ENCODE measurements at places on chromosomes 7 and 10. TPM values are rescaled to one million over a fixed set of nuclear protein-coding genes. Genes with fewer than 3 reads are reported as not detected.

Gene COA1
- 73.7 TPM for total RNA-seq

Gene SCRN1
- total RNA-seq = 168 TPM

Gene ANKRD22
- not detected for total RNA-seq

Gene ENTPD7
- total RNA-seq = 11.0 TPM

Gene ACBD7
- total RNA-seq = 1.5 TPM

Gene C10orf53
- total RNA-seq = 0.25 TPM

Gene CCL24
- not detected for total RNA-seq

Gene NKX2-3
- total RNA-seq = not detected

Gene LRRC4
- 60.0 TPM for total RNA-seq

DNA sequence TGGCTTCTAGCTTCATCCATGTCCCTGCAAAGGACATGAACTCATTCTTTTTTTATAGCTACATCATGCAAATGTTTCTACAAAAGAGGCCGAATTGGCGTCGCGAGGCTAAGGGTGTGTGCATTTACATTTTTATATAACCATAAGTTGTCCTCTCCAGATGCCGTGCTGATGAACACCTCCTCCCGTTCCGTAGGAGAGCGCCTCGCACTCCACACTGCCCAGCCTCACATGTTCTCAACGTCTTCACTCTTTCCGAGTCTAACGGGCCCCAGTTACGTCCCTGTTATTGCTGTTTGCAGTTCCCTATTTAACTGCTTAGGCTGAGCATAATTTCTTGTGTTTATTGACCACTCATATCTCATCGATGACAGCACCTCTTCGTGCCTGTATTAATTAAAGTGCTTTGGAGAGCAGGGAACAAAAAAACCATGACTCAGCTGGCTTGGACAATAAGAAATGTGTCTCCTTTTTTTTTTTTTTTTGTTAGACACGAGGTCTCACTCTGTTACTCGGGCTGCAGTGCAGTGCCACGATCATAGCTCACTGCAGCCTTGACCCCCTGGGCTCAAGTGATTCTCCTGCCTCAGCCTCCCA is 113.5 kb upstream of the SDK1 start:
- DNase-seq = no peak

DNA sequence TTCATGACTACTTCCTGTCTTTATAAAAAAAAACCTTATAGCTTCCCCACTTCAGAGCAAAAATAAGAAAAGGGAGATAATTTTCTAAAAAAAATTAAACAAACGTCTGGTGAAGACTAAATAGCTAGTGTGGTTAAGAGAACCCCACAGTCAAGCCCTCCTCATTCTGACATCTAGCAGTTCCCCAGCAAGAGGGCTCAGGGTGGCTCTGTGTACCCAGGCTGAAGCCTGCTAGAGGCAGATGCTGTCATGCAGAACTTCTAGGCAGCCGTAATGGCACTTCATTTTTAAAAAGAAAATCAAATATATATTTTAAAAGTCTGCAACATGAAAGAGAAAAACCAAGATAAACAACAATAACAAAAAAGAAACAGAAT is 223.1 kb upstream of the KLF14 start:
- DNase-seq = no peak

- no peak for DNase-seq
Measured at GRCh38 chr7:84665339-84665738, 470.8 kb upstream of the SEMA3A start.

DNA sequence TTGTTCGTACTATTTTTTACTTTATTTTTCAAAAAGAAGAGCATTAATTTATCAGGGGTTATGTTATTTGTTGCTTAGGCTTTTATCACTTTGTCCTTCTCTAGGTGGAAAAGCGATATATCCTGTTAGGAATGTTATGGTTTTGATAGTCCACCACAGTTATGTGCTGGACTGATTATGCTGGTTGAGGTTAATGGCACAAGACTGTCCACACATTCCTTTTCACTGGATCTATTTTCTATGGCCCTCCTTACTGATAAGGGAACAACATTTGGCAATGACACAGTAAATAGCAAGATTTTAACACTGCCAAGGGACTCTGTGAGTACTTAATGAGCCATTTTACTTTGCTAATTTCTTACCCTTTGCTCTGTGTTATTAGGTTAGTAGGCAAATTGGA is 1212.3 kb downstream of the NXPH1 start:
- DNase-seq = no peak

GRCh38 chr10:71191551-71192076 is 20.8 kb upstream of the UNC5B start:
- no peak for DNase-seq

- no peak for DNase-seq
Measured at GRCh38 chr7:3882782-3883181, 581.7 kb downstream of the SDK1 start.

GRCh38 chr10:128576336-128576735 is 450.1 kb upstream of the MKI67 start:
- no peak for DNase-seq

- DNase-seq = no peak
Measured at GRCh38 chr10:50431133-50431532, 179.8 kb upstream of the ASAH2 start.

- DNase-seq = no peak
Measured at GRCh38 chr7:86768394-86768793, 124.7 kb downstream of the GRM3 start.

GRCh38 chr7:135998081-135998480 is 20.9 kb upstream of the MTPN start:
- no peak for DNase-seq

GRCh38 chr7:4809666-4810065 is 34.2 kb downstream of the AP5Z1 start:
- DNase-seq = no peak

GRCh38 chr10:79396520-79396919 is 48.9 kb downstream of the ZCCHC24 start:
- DNase-seq = peak; percentile 19

DNA sequence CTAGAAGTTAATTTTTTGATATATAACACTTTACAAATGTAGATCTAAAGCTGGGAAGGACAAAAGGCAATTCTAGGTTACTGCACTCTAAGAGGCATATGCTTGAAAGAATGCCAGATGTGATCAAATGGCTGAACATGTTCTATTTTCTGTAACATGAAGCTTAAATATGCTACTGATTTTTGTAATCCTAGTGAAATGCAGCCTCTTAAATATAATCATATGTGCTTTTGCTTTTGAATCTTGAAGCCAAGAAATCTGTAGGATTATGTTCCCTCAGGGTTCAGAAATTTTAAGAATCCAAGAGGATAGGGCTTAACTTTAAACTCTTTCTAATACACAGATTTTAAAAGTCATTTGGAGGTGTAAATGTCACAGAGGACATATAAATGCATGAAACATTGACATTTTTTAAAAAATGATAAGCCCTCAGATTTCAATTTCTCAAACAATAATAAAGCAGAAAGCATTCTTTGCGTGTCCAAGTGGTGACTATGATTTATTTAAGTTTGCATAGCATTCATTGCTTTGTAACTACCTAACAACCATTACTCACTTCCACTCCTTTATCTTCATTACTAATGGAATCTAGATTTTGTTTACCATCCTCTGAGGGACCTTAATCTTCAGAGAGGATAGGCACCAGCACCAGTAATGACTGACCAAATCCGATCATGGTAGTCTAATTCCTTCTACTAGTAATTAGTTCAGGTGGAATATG is 170.4 kb downstream of the MAGI2 start:
- DNase-seq = no peak

DNA sequence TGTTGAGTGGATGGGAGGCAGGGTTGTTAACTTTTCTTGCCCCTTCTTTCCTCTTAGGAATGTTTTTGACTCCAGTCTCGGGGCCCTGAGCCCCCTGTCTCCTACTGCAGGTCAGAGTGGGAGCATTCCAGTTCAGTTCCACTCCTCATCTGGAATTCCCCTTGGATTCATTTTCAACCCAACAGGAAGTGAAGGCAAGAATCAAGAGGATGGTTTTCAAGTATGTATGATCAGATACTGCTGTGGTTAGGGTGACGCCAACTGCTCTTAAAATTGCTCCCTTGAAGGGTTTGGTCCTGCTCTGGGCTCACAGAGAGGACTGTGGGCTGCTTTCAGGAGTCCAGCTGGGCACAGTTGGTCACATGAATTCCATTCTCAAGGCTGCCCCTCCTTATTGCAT is 22.0 kb downstream of the VWA2 start:
- no peak for DNase-seq

DNA sequence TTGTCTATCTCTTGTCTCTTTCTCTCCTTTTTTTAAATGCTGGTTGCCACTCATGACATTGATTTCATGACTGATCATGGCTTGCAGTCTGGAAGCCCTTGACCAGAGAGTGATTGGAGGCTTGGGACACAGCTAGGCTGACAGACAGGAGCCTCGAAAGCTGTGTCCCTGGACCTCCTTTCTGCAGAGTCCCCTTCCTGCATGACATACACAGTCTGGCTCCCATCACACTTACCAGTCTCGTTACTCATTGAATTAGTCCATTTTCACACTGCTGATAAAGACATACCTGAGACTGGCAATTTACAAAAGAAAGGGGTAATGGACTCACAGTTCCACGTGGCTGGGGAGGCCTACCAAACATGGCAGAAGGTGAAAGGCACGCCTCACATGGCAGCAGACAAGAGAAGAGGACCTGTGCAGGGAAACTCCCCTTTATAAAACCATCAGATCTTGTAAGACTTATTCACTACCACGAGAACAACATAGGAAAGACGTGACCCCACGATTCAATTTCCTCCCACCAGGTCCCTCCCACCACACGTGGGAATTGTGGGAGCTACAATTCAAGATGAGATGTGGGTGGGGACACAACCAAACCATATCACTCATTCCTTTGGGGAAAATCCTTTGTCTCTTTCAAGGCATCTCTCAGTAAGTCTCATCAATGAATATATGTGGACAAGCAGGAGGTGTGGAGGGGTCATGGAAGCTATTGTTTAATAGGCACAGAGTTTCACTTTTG is 102.3 kb downstream of the TBXAS1 start:
- no peak for DNase-seq

DNA sequence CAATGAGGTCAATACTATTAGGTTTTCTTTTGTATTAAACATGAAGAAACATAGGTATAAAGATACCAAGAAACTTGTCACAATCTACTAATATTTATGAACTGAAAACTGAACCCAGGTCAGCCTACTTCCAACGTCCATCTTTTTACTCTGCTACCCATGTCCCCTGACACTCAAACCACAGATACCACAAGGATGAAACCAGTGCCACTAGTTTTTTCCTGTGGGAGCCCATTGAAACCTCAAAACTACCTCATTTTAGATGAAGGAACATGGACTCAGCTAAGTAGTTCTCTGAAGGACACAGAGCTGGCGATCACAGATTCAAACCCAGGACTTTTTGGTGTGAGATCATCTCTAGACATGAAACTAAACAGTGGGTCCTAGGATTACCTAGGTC is 6.8 kb downstream of the TET1 start:
- DNase-seq = no peak

GRCh38 chr10:24597426-24597825 is 126.3 kb downstream of the ARHGAP21 start:
- DNase-seq = no peak

DNA sequence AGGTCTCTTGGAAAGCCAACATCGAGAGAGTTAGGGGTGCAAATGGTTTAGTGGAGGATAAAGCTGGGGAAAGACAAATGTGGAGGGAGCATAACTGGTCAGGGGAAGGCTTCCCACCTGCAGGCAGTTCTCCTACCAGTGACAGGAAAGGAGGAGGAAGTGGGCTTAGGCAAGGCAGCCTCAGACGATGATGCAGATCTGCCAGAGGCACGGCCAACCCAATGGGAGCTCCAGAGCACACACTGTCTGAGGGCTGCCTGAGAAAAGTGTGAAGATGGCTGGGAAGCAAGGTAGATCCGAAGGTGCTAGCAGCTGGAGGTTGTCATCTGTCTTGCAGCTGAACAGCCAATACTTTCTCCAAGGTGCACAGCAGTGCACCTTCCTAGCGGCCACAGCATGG is 178.8 kb downstream of the C7orf25 start:
- DNase-seq = no peak

- DNase-seq = no peak
Measured at GRCh38 chr10:32384171-32384570, 37.2 kb upstream of the EPC1 start.

DNA sequence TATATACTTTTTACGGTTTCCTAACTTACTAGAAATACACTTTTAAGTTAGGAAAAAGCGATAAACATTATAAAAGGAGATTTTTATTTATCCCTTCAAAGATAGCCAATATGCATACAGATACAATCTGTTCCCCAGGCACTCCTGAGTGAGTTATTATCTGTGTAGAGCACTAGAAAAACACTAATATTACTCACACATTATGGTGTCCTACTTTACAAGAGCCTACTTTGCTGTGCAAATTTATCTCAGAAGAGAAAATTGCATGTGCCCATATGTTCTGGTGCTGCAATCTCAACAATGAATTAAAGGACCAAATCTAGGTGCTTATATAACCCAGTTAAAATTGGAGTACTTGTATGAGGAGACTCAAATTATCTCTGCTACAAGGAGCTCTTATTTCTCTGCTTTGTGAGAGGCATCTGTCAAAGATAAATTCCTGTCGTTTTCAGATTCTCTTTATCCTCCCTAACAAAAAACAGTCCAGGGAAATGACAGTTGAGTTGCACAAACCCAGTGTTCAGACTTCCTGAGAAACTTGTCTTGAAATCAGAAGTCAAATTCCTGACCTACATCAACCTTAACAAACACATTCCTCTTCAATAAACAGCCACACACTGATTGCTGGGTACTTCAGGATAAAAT is 28.9 kb downstream of the CPA1 start:
- DNase-seq = no peak

- DNase-seq = no peak
Measured at GRCh38 chr7:12670743-12671520, 16.5 kb upstream of the ARL4A start.

- DNase-seq = no peak
Measured at GRCh38 chr7:39617005-39617404, 6.4 kb upstream of the RALA start.

DNA sequence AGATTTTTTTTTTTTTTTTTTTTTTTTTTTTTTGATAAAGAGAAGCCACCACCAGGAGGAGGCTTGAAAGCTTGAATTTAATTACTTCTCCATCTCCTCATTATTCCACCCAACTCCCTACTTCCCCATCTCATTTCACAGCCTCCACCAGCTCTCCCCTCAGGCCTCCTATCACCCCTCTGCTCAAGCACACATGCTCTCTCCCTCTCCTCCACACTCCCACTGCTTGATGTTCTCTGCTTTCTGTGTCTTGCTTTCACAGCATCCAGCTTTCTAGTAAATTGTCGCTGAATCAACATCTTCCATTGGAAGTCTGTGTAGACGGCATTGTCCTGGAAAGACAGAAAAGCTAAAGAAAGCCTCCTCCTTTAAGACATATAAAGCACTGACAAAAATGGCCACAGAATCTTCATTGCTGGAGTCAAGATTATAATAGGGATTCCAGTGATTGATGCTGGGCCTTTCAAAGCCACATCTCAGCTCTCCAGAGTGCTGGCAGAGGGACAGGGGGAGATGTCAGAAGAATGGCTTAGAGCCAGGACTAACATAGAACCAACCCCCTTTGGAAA is 58.3 kb downstream of the DOCK4 start:
- DNase-seq = no peak

- peak; percentile 30 for DNase-seq
Measured at GRCh38 chr10:132637477-132638129, 100.0 kb downstream of the INPP5A start.

Data from glutamatergic neuron (in vitro differentiated cells).